ENCODE measurements at places on chromosomes 1 and 21. TPM values are rescaled to one million over a fixed set of nuclear protein-coding genes. Genes with fewer than 3 reads are reported as not detected.

DNA sequence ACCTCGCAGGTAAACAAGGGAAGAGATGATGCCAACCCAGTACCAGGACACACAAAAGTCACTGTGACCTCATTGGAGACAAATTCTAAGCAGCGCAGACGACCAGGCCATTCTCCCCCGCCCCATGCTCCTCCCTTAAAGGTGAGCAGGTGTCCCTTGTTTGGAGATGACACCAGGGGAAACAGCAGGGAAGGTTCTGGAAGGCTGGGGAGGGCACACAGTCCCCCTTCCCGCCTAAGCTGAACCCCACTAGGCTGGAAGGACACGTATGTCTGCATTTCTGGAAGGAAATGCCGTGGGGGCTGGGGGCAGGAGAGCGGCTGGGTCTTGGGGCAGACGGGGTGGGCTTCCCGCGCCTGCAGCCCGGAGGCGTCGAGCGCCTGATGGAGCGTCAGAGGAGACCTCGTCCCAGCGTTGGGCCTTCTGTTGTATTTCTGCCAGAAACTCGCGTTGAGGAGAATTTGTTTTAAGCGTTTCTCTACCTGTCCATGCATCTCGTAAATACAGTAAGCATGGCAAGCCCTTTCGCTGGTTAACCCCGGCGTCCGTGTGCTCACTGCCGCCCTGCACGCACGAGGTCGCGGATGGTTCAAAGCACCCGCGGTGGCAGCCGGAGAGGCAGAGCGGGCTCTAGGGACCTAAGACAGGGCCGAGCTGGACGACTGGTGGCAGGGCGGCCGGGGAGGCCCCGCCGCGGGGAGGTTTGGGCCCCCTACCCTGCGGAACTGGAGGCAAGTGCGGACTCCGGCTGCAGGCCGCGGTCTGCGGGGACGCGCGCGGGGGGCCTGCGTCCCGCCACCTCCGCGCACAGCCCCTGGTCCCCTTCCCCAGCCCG, 1.2 kb upstream of the LHX4 start:
- no peak for DNase-seq

GRCh38 chr1:201313086-201313485, 29.8 kb downstream of the PKP1 start:
- no peak for DNase-seq

DNA sequence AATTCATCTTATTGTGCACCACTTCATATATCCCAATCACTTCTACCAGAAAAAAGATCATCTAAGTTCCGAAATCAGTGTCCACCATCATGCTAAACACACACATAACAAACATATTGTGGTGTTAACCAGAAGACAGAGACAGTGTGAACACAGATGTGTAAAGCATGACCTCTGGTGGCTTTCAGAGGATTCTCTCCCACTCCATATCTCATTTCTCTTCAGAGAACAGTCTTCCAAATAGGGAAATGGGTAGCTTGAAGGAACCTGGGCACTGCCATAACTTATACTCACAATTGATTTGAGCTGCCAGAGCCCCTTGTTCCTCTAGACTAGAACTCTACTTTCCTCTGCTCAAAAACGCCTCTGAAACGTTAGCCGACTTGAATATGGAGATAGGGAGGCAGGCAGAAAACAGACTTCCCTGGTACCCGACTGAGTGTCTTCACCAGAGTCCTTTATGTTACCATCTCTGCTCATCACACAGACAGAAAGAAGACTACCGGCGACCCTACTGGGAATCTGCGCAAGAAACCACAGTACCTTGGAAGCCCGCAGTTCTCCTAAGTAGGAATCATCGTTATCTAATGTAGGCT, 1.8 kb upstream of the ELAPOR1 start:
- DNase-seq: no peak

- no peak for DNase-seq
Measured at GRCh38 chr1:208525417-208525816, 281.2 kb upstream of the PLXNA2 start.

DNA sequence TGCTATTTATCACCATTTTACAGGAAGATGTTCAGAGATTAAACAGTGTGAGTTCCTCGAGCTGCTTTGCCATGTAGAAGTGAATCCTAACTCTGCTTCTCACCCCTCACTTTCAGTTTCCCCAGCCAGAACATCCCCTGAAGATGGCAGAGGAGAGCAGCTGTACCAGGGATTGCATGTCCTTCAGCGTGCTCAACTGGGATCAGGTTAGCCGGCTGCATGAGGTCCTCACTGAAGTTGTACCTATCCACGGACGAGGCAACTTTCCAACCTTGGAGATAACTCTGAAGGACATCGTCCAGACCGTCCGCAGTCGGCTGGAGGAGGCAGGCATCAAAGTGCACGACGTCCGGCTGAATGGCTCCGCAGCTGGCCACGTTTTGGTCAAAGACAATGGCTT, 16.9 kb downstream of the TENT5C start:
- DNase-seq: no peak

- DNase-seq: no peak
Measured at GRCh38 chr1:115982400-115982799, 6.1 kb downstream of the SLC22A15 start.

DNA sequence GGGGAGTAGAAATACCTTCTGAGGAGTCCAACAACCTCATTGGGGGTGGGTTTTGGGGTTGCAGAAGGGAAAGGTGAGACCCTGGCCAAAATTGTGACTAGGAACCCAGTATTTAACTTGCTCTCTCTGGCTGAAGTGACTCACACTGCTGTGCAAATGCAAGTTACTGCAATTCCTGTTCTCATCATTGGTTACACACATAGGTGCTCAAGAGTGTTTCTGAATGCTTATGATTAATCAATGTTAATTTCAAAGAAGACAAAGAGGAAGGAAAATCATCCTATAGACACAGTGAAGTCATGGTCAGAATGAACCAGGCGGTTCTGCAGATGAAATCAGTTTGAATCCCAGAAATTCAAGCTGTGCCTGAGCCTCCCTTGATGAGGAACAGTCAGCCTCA, 3.1 kb downstream of the ASCL5 start:
- DNase-seq: no peak

DNA sequence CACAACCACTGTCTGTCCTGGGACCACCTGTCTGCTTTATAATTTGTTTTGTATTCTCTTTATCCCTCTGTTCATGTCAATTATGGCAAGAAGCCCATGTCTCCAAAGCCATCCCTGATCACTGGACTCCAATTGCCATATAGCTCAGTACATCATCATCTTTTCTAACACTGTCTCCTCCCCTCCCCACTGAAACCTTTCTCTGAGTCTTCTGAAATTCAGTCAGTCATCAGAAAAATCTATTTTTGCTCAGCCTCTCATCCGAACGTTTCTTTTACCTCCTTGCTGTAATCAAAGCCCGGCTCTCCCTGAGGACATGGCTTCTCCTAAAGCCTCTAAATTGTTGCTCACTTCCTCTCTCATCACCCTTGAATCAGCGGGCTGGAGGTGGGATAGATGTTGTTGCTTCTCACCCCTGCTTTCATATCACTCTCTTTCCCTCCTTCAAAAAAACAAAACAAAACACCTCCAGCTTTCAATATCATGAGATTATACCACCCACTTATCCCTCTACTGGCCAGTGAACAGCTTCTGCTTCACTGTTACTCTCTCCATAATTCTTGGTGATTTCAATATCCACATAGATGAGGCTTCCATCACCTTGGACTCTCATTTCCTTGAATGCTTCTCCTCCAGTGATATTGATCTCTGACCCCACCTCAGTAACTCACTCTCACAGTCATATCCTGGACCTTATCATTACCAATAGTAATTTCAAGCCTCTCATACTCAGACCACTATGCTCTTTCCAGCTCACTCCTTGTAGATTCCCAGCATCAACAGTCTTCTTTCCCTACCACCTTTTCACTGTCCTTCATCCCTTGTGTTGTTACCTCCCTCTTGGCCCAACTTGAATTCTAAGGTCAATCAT, 27.8 kb downstream of the RAB3B start:
- no peak for DNase-seq

DNA sequence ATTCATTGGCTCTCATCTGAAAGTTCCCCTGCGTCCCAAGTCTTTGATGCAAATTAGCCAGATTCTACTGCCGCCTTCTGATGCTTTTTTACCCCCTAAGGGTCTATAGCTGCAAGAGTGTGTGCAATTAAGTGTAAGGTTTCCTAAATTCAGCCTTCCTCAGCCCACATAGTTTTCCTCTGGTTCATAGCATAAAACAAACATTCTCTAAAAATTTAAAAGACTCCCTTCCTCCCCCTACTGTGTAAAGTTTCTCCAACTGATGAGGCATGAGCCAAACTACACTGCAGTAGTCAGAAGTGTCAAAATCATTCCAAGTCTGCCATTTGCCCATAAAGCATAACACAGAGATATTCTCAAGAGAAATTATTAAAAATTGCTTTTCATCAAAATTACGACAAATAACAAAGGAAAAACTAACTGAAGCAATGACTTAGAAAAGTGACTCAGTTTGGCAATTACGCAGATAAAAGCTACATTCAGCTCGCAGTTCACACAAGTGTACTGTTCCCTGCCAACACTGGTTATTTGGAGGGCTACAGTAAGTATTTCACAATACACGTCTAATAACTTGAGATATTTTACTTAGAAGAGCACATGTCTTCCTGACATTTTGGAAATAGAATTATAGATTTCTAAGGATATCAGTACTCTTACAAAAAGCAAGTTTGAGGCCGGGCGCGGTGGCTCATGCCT, 15.4 kb downstream of the KCNH1 start:
- no peak for DNase-seq

DNA sequence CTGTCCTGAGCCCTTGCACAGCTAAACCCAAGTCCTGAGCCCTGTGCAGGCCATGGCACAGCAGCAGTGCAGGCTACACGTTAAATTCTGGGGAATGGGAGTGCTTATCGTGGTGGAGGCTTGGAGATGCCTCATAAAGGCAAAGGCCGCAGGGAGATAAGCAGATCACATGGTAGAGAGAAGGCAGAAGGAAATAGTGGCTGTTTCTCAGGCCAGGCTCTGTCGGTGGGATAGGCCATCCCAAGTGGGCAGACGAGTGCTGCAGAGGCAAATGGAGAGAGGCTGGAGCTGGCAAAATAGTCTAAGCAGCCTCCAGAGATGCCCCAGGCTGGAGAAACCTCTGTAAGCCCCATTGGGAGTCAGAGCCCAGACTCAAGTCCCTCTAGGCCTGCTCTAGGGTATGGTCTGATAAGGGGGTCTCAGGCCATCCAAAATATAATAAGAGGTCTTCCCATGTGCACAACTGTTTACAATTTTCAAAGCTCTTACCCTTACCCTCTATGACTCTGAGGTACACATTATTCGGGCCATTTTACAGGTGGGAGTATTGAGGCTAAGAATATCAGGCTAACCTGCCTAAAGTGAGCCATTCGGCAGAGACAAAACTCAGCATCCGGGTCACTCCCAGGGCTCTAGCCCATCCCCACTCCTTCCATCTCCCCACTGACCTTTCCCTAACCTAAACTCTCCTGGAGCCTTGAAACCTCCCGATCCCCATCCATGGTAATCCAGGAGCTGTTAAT, 79.6 kb downstream of the NKAIN1 start:
- DNase-seq: no peak

DNA sequence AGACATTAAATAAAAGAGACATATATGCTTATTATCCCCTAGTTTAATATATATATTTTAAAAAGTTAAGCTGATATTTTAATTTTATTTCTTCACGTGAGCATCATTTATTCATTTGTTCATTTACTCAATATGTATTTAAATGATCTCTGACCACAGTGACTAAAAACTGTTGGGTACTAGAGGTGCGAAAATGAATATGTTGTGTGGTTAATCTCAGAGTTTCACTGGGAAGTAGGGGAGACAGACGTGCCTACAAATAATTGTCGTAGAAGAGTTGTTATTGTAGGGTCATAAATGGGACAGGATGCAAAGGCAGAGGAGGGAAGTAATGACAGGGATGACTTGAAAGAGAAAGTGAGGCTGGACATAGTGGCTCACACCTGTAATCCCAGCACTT, 213.0 kb upstream of the CACYBP start:
- DNase-seq: no peak

DNA sequence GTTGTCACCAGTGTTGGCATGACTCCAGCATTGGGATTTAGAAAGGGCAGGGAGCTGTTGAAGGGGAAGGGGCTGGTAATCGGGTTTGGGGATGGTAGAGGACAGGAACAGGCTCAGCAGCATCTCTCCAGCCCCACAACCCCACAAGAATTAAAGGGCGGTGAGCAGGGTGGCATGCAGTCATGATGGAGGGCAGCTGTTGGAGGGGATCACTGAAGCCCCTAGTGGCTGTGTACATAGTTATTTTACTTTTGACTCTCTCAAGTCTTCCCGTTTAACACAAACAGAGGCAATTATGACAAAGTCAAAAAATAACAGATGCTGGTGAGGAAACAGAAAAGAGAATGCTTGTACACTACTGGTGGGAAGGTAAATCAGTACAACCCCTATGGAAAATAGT, 213.8 kb downstream of the URB2 start:
- no peak for DNase-seq

DNA sequence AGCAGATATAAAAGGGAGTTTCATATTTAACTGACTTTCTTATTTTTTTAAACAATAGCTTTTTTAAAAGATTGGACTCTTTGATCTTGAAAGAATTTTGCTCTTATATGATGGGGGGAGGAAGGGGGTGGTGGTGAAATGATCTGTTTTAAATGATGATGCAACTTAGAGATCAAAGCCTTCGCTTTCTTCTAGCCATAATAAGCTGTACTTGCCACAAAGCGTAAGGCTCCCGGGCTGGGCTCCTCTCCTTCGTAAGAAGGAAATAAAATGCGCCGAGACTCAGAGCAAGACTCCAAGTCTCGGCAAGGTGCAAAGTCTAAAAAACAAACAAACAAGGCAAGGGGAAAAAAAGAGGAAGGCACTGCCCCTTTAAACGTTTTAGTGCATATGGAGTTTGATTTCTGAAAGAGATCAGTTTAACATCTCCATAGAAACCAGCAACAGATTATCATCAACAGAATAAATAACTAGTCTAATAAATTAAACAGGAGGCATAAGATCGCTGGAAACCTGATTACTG, 3.3 kb downstream of the CASZ1 start:
- no peak for DNase-seq

GRCh38 chr1:164950541-164950986, 391.6 kb downstream of the PBX1 start:
- no peak for DNase-seq

DNA sequence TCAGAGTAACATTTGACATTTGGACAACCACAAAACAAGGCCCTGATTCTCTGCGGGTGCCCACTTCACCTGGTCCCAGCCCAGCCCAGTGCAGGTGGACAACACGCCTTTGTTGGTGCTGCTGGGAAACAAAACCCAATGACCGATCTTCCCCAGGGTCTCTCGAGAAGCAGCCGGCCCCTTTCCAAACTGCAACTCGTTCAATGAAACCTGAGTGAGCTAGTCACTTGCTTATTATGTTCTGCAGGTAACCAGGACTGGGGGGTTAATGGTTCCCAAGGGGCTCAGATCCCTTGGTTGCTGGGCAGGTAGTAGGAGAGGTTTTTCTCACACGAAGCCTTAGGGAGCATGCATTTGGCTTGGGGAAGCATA, 42.9 kb downstream of the ABCG1 start:
- DNase-seq: no peak

The TARS2 gene
- total RNA-seq: 41.8 TPM

The TMEM54 gene
- total RNA-seq: not detected

The OR2T29 gene
- not detected for total RNA-seq

The GUCA2B gene
- not detected for total RNA-seq

The SERINC2 gene
- not detected for total RNA-seq

The MYOG gene
- not detected for total RNA-seq

The GCSAML gene
- not detected for total RNA-seq

The ZNF683 gene
- total RNA-seq: 2.4 TPM

The GPR25 gene
- not detected for total RNA-seq

All from naive thymus-derived CD8-positive, alpha-beta T cell (primary cell).